ENCODE measurements at places on chromosomes 3 and 15. TPM values are rescaled to one million over a fixed set of nuclear protein-coding genes. Genes with fewer than 3 reads are reported as not detected.

Gene IP6K2
- total RNA-seq = 185 TPM

DNA sequence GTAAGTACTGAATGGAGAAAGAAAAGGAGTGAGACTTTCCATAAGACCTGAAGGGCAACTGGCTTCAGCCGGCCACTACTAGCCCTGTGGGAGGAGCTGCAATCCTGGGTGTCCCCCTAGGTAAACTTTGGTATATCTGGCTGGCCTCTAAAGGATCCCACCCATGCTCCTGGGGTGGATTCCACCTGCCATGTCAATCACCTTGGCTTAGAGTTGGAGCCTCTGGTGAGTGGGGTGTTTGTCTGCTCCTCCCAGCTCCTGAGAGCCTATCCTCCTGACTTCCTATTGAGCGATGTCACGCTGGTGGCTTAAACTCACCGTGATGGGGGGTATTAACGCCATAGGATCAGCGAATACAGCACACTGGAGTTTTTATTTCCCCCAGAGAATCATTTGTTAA, 2.6 kb downstream of the SPTBN5 start:
- no peak for DNase-seq

DNA sequence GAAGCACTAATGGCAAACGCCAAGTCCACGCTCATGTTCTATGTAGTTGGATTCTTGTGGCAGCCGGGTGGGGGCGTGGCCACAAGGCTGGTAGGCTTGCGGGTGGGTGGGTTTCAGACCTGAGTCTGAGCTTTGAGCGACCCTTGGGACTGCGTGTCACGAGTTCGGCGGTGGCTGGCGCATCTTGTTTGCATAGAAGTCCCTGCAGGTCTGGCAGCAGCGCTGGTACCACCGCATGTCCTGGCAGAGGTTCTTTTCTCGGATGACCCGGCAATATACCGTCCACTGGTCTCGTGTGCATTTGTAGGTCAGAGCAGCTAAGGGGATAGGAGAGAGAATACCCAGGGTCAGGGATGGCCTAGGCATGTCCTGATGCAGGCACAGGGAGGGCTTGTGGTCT, 241.0 kb upstream of the LYSMD4 start:
- DNase-seq = no peak

DNA sequence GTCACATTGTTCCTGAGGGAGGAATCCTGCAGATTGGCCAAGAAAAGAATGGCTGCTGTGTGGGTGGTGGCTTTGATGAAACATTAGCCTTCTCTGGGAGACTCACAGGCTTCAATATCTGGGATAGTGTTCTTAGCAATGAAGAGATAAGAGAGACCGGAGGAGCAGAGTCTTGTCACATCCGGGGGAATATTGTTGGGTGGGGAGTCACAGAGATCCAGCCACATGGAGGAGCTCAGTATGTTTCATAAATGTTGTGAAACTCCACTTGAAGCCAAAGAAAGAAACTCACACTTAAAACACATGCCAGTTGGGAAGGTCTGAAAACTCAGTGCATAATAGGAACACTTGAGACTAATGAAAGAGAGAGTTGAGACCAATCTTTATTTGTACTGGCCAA, 6.1 kb downstream of the PTX3 start:
- no peak for DNase-seq

Measured in breast epithelium (tissue), 4 donors.